ENCODE measurements at places on chromosomes 1 and 21. TPM values are rescaled to one million over a fixed set of nuclear protein-coding genes. Genes with fewer than 3 reads are reported as not detected.

Gene CDK11B
- 42.2 TPM for total RNA-seq

GRCh38 chr1:109762821-109763645 lies 690 bp downstream of the EPS8L3 start:
- no peak for DNase-seq

DNA sequence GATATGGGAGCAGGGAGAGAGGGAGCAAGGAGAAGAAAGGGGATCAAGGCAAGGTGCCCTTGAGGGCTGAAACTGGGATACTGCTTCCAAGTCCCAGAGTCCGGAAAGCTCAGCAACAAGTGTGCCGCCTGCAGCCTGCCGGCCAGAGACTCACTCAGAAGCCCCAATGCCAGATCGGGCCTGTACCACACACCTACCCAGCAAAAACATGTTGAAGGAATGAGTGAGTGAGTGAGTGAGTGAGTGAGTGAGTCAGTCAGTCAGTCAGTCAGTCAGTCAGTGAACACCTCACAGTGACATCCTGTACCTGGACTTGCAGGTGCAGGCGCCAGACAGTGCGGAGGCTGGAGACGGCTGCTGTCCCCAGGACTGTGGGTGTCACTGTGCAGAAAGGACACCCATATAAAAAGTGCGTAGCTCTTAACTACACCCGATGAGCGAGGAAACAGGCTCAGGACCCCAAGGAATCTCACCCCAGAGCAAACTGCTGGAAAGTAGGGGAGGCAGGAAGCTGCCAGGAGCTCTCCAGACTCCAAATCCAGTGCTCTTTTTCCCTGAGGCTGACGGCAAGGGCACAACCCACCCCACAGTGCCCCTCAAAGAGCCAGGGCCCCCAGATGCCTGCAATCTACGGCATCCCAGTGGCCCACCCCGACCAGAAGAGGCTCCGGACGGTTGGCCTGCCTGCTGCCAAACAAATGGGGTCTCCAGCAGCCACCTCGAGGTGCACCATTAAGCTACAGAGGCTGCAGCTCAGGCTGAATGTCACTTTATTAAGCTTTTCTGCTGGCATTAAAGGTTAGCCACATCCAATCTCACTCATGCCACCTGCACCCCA lies 261.7 kb downstream of the NPHP4 start:
- DNase-seq = no peak

Gene TNFRSF9
- total RNA-seq = 146 TPM

Gene SLAMF7
- 162 TPM for total RNA-seq

GRCh38 chr1:91555074-91555730 lies 54.6 kb downstream of the CDC7 start:
- DNase-seq = no peak

Measured in activated naive CD8-positive, alpha-beta T cell treated with anti-CD3 and anti-CD28 coated beads for 36 hours (primary cell).